ENCODE measurements at places on chromosomes 3 and 15.

DNA sequence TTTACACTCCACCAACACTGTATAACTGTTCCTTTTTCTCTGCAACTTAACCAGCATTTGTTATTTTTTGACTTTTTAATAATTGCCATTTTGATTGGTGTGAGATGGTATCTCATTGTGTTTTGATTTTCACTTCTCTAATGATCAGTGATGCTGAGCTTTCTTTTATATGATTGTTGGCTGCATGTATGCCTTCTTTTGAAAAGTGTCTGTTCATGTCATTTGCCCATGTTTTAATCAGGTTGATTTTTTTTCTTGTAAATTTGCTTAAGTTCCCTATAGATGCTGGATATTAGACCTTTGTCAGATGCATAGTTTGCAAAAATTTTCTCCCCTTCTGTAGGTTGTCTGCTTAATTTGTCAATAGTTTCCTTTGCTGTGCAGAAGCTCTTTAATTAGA, 263.0 kb downstream of the MBNL1 start:
- DNase-seq: no peak

DNA sequence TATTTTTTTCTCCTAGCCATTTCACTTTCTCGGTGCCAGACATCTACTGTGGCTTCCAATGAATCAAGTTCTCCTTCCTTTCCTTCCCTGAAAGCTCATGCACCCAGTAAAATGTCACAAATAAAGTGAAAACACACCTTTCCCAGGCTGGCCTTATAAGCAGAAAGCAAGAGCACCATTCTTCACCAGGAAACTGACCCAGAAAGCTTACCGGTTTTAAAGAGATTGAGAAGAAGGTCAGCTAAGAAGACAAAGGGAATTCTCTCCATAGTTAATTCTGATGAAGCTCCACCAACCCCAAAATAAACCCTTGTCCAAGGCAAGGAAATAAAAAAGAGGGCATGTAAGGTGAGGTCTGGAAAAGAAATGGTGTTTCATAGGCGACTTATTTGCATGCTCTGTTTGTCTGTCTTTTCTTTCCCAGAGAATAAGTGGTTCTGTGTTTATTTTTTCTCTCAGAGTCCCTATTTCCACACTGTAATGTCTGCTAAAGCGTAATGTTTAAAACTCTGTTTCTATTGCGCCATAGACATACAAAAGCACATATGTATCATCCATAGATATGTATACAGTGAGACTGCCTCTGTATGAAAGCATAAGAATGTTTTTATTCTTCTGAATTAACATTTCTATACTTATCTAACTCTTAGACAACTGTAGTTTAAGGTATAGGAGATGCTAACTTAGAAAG, 2.8 kb downstream of the LSAMP start:
- no peak for DNase-seq

GRCh38 chr3:57143886-57144459, 21.2 kb downstream of the IL17RD start:
- DNase-seq: no peak

DNA sequence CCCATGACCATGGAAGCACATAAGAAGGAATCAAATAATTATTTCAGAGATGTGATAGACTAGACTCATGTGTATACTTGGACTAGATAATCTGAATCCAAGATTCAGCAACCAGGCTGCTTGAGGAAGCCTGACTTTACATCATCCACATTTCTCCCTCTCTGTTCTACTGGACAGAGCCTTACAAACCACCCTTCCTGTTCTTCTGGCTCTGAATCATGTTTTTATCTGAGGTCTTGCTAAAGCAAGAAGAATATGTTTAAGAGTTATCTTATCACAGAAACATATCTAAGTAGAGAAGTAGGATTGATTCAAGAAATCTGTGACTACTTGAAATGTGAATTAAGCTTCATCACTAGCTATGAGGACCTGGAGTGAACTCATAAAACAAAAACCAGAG, 71.1 kb upstream of the SLC24A5 start:
- DNase-seq: no peak

DNA sequence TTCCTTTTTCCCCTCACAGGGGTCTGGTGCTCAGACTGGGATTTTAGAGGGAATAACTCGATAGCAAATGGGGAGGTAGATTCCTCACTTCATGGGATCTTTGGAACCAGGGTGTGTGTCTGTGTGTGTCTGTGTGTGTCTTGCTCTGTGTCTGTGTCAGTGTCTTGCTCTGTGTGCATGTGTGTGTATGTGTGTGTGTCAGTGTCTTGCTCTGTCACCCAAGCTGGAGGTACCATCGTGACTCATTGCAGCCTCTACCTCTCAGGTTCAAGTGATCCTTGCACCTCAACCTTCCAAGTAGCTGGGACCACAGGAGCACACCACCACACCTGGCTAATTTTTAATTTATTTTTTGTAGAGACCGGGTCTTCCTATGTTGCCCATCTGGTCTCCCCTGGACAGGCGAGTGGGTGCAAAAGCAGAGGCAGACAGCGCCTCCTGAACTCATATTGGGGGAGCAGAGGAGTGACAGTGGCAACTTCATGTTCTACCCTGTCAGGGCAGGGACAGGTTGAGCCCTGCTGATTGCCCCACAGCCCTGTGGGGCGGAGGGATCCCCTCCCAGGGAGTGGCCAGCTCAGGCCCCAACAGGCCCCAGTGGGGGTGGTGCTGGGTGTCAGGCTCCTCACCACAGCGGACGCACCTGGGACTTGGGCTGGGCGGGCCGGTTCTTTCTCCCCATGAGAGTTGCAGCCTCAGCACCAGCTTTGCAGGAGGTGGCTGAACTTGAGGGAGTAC, 10.4 kb upstream of the SEMA4B start:
- no peak for DNase-seq

- no peak for DNase-seq
Observed at GRCh38 chr3:17969985-17970568, 227.6 kb upstream of the TBC1D5 start.

DNA sequence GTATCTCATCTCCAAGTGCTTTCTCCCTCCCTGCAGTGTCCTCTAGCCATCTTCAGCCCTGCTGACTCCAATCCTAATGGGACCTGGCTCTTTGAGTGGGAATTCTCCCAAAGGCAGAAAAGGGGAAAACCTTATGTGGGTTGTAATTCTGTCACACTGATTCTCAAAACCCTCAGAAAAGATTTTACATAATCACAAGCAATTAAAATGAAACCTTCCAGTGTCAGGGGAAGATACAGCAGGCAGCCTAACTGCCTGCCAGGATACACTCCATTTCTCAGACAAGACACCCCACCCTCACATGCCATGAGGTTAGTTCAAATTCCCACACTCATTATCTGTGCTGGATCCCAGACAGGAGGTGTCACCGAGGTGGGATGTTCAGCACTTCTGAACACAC, 121.4 kb downstream of the RFTN1 start:
- DNase-seq: no peak

GRCh38 chr3:161414907-161415306, 43.6 kb upstream of the SPTSSB start:
- no peak for DNase-seq

- DNase-seq: no peak
Observed at GRCh38 chr15:40114218-40114617, 5.5 kb upstream of the BMF start.

DNA sequence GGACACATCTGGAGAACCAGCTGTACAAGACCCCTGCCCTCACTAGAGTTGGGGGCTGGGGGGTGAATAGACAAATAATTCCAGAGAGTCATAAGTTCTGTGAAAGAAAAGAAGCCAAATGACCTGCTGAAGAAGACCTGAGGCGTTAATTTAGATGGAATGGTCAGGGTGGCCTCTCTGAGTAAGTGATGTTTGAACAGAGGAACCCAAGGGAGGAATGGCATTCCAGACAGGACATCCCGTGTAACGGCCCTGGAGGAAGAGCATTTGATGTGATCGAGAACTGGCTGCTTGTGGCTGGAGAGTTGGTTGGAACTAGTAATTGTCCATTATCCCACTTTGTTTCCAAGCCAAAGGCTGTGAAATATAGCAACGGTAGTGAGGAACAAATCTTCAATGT, 1.7 kb downstream of the NR2C2 start:
- no peak for DNase-seq

GRCh38 chr3:150377601-150378300, 30.3 kb upstream of the TSC22D2 start:
- no peak for DNase-seq

DNA sequence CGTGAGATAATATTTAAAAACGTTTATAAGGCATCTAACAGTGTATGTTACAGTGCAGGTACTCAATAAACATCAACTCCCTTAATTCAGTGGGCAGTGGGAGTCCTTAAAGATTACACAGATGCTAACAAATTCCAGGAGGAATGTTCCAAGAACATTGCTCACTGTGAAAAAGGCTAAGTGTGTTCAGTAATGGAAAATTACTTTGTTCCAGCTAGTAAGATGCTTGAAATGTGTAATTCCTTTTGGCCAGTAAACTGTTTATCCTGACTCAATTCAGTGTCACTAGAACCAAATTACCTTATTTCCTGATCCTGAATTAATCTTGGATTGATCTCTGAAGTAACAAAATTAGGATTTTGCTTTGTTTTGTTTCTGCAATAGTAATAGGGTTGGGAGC, 54.2 kb upstream of the SEMA6D start:
- DNase-seq: no peak

GRCh38 chr15:52178765-52179164, 12.4 kb downstream of the GNB5 start:
- no peak for DNase-seq

DNA sequence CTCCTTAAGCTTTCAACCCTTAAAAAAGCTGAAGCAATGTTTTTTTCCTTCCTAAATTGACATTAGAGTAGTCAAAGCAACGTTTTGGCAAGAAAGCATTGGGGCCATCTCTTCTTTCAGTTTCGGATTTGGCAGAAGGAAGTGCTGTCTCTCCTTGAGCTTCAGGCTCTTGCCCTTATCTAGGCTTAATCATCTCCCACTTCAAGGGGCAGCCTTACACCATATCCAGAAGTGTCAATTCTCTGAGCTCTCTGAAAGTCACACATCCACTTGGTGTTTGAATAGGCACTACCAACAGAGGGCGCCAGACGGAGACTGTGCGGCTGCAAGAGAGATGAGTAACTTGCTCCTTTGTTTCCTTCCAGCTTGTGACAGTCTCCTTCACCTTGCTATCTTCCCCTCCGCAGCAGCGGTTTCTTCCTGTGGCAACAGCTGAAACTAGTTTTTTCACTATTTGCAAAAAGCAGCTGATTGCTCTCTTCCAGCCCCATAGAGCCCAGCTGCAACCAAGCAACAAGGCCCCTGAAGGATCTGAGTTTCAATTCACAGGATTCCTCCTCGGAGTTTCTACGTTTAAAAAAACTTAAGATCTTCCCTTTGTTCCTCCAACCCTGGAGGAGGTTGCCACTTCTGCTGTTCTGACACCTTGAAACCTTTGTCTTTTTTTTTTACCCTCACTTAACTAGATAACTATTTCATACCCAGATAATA, 147.0 kb upstream of the SLCO3A1 start:
- DNase-seq: peak; percentile 37

All from D341Med (cell line).